ENCODE measurements at places on chromosomes 7 and 10.

- no peaks in the 10 kb centered on the region for H3K36me3 ChIP-seq
- no peak overlapping the region for H3K27ac ChIP-seq
- H3K4me1 ChIP-seq: no peaks in the 10 kb centered on the region
- no peaks in the 10 kb centered on the region for H3K27me3 ChIP-seq
Measured at GRCh38 chr7:126716321-126716720, 536.4 kb downstream of the GRM8 start.

- no peak overlapping the region for H3K4me3 ChIP-seq
- no peak for DNase-seq
- no peaks in the 10 kb centered on the region for H3K27me3 ChIP-seq
- no peak overlapping the region for H3K27ac ChIP-seq
- H3K4me1 ChIP-seq: peaks cover 4% of the 10 kb centered on the region
- no peaks in the 10 kb centered on the region for H3K36me3 ChIP-seq
Measured at GRCh38 chr10:70927189-70927943, 39.0 kb upstream of the PCBD1 start.

DNA sequence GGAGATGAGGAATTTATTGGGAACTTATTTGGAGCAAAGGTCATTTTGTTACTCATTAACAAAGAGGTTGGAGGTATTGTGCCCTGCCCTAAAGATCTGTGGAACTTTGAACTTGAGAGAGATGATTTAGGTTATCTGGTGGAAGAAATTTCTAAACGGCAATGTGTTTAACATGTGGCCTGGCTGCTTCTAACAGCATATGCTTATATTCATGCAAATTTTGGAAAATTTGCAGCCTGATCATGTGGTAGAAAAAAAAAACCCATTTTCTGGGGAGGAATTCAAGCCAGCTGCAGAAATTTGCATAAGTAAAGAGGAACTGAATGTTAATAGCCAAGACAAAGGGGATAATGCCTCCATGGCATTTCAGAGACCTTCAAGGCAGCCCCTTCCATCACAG, 10.7 kb upstream of the PANK1 start:
- no peaks in the 10 kb centered on the region for H3K27me3 ChIP-seq
- H3K4me3 ChIP-seq: no peak overlapping the region
- no peaks in the 10 kb centered on the region for H3K4me1 ChIP-seq
- H3K27ac ChIP-seq: no peak overlapping the region
- no peak for DNase-seq

GRCh38 chr7:47186316-47186715, 395.6 kb downstream of the TNS3 start:
- H3K27me3 ChIP-seq: no peaks in the 10 kb centered on the region
- no peaks in the 10 kb centered on the region for H3K4me1 ChIP-seq
- H3K27ac ChIP-seq: no peak overlapping the region
- no peaks in the 10 kb centered on the region for H3K36me3 ChIP-seq

- H3K4me1 ChIP-seq: peaks cover 15% of the 10 kb centered on the region
- no peaks in the 10 kb centered on the region for H3K27me3 ChIP-seq
- H3K27ac ChIP-seq: no peak overlapping the region
- no peaks in the 10 kb centered on the region for H3K36me3 ChIP-seq
Measured at GRCh38 chr7:2063563-2064260, 169.0 kb downstream of the MAD1L1 start.

DNA sequence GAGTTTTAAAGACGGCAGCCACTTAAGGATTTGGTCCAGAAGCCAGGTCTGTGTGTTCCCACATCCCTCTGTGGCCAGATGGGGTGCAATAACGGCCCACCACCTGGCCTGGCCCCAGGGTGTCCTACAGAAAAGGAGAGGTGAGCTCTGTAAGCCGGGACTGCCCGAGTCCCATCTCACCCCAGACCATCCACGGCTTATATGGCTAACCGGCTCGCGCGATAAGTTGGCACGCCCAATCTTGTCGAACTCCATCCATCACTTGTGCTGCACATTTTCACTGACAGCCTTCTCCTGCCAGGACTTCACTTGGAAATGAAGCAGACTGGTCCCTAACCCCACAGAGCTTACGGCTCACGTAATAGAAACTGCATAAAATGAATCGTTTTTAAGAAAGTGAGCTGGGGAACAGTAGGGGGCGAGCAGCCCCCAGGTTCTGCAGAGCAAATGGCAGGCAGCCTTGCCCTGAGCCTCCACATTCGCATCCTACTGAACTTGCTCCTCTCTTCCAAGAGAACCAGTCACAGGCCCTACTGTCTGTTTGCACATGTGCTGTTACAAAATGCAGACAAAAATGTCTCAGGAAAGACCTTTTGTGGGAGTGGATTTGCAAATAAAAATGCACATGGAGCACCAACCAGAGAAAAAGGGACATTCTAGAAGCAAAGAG, 98.2 kb downstream of the TNS3 start:
- H3K27me3 ChIP-seq: no peaks in the 10 kb centered on the region
- no peak overlapping the region for H3K27ac ChIP-seq
- peaks cover 18% of the 10 kb centered on the region for H3K4me1 ChIP-seq
- no peak overlapping the region for H3K4me3 ChIP-seq
- no peaks in the 10 kb centered on the region for H3K36me3 ChIP-seq

DNA sequence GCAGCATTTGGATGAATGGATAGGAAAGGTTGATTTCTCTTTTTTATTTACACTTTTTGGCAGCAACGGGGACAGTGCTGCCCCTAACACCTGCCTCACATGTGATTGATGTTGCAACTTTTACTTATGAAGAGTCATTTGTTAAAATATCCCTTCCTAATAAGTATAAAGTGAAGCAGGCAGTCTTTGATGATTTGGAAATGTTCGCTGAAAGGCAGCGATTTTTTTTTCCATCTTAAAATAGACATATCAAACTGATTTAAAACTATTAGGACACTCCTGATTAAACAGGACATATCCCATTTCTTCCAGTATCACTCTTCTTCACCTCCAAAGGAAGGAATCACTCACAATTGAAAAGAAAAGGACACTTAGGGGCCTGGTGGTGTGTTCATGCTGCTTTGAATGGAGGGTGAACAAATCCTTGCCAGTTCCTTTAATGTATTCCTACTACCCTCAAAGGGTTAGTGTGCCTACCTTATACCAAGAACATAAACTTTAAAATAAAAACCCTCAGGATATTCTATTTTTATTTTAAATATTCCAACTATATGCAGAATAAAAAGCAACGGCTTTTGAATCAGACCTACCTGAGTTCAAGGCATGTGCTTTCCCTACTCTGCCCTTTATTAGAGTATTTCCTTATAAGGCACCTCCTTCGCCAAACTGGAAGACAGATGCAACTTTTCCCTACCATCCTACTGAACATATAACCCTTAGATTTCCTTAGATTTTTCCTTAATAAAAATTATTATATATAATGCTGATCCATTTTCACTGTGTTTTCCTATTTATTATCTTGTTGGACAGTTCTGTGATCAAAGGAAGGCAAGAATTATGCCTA, 1.1 kb downstream of the ADK start:
- H3K36me3 ChIP-seq: no peaks in the 10 kb centered on the region
- peaks cover 18% of the 10 kb centered on the region for H3K4me1 ChIP-seq
- H3K27me3 ChIP-seq: no peaks in the 10 kb centered on the region
- no peak for DNase-seq

DNA sequence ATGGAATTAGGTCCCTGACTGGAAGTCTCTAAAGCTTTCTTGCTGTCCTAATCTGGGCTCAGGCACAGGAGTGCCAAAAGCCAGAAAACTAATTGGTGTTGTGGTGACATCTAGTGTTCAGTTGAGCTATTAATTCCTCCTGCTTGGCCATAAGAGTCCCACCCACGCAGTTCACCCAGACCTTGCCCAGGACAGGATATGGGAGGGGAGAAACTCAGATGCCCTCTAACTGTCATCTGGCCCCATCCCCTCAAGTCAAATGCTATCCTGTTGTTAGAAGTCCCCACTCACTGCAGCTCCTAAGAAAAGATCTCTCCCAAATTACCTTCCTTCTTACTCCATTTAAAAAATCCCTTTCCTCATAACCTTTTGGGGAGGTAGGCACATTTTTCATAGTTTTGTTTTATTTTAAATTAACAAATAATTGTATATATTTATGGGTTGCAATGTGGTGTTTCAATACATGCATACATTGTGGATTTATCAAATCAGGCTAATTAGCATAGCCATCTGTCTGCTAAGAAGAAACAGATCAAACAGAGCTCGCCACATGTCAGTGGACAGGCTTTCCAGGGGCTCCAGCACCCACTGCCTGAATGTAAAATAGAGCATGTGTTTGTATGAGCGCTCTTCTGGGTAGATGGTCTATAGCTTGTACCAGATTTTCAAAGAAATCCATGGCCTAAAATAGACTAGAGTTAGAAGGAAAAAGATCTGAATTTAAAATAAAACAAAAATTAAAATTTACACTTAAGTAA, 84.0 kb downstream of the GSAP start:
- H3K27me3 ChIP-seq: no peaks in the 10 kb centered on the region
- no peak for DNase-seq
- H3K4me1 ChIP-seq: peaks cover 56% of the 10 kb centered on the region
- H3K4me3 ChIP-seq: no peak overlapping the region
- H3K27ac ChIP-seq: no peak overlapping the region

DNA sequence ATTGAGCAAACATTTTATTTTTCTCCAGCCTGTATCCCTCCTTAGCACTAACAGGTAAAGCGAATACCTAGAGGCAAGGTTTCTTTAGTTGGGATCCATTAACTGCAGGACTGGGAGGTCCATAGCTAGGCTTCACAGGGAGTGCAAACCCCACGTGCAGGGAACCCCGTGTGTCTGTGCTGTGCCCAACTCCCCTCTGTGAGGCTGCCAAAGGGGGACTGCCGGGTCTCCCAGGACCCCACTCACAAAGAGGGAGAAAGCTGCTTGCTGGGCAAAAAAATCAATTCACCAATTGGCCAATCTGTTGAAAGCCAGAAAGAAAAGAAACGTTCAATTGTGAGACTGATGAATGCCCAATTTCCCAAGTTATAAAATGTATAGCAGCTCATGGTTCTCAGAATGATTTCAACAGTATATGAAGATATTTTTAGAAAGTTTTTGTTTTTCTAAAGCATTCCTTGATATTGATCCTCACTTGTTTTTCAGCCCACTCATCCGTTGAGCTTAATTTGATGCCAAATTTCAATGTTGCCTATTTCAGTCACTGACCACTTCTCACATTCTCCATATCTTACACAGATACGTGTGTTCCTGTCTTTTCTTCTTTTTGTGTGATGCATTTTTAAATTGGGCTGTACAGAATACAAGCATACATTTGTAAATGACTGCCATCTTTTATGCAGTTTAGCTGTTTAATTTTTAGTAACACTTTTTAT, 202.7 kb upstream of the PRSS58 start:
- H3K27me3 ChIP-seq: no peaks in the 10 kb centered on the region
- no peak overlapping the region for H3K4me3 ChIP-seq
- peaks cover 9% of the 10 kb centered on the region for H3K4me1 ChIP-seq
- DNase-seq: no peak
- no peaks in the 10 kb centered on the region for H3K36me3 ChIP-seq
- no peak overlapping the region for H3K27ac ChIP-seq

- no peaks in the 10 kb centered on the region for H3K36me3 ChIP-seq
- no peaks in the 10 kb centered on the region for H3K4me1 ChIP-seq
- no peak for DNase-seq
- no peak overlapping the region for H3K27ac ChIP-seq
- no peaks in the 10 kb centered on the region for H3K27me3 ChIP-seq
Measured at GRCh38 chr10:104966563-104967297, 325.6 kb downstream of the SORCS3 start.

GRCh38 chr7:32224276-32224675, 154.1 kb upstream of the PDE1C start:
- H3K36me3 ChIP-seq: no peaks in the 10 kb centered on the region
- no peak for DNase-seq
- no peaks in the 10 kb centered on the region for H3K27me3 ChIP-seq
- no peaks in the 10 kb centered on the region for H3K4me1 ChIP-seq
- H3K4me3 ChIP-seq: no peak overlapping the region

DNA sequence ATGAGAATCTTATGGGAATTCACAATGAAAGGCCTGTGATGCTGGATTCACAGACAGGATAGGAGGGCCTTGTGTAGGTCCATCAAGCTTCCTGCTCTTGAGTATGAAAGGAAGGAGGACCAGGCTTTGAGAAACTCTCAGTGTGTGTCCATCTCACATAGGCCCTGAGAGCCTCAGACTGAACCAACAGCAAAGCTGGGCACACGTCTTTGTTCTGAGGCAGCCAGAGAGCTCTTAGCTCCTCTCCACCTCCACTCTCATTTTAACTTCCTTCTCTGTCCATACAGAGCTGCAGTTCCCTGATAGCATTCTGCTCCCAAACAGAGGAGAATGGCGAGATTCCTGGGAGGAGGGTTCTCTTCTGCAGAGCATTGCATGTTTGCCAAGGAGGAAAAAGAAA, 515.6 kb downstream of the CALN1 start:
- no peaks in the 10 kb centered on the region for H3K4me1 ChIP-seq
- no peak overlapping the region for H3K4me3 ChIP-seq
- H3K27ac ChIP-seq: no peak overlapping the region
- H3K27me3 ChIP-seq: no peaks in the 10 kb centered on the region

- no peaks in the 10 kb centered on the region for H3K36me3 ChIP-seq
- H3K27ac ChIP-seq: no peak overlapping the region
- no peaks in the 10 kb centered on the region for H3K27me3 ChIP-seq
- no peak for DNase-seq
- H3K4me1 ChIP-seq: peaks cover 26% of the 10 kb centered on the region
- no peak overlapping the region for H3K4me3 ChIP-seq
Measured at GRCh38 chr10:122513053-122513452, 47.5 kb upstream of the DMBT1 start.

DNA sequence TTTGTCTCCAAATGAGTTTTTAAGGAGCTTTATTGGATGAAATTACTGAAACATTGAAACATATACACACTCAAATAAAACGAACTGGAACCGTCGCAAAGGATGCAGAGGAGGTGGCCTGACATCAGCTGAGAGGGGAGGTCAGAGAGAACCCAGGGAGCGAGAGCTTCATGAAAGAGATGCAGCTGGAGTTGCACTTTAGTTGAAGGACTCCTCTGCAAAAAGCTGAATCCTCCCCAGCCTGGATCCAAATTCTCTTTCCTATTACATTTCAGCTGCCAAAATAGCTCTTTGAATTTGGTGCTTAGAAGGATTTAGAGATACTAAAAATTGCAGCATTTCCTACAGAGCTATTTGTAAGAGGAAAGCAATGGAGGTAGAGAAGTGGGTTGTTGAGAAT, 140.0 kb upstream of the DPP6 start:
- H3K4me1 ChIP-seq: no peaks in the 10 kb centered on the region
- no peak overlapping the region for H3K27ac ChIP-seq
- no peak overlapping the region for H3K4me3 ChIP-seq

- no peaks in the 10 kb centered on the region for H3K4me1 ChIP-seq
- DNase-seq: no peak
- H3K27me3 ChIP-seq: no peaks in the 10 kb centered on the region
- H3K4me3 ChIP-seq: no peak overlapping the region
- no peaks in the 10 kb centered on the region for H3K36me3 ChIP-seq
Measured at GRCh38 chr10:84696610-84697009, 368.2 kb downstream of the CCSER2 start.
